ENCODE measurements at places on chromosomes 3 and 15.

DNA sequence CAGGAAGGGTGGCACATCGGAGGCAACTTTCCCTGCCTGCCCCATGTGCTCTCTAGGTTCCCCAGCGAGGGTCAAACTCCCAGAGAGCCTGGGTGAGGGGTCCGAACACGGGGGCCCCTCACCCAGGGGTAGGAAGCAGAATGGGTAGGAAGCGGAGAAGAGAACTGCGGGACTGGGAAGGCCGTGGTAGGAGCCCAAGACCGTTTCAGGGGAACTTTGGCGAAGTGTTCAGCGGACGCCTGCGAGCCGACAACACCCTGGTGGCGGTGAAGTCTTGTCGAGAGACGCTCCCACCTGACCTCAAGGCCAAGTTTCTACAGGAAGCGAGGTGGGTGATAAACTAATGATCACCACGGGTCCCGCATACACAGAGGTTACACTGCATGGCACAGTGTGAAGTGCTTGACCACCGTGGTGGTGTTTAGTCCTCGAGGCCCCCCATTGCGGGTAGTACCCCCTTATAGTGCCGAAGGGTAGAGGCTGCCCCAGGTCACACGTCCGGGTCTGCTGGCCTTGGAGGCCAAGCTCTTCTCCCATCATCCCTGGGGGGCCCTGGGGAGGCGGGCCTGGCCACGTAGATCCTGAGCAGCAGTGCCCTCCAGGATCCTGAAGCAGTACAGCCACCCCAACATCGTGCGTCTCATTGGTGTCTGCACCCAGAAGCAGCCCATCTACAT is 8.3 kb downstream of the FES start:
- DNase-seq = no peak

DNA sequence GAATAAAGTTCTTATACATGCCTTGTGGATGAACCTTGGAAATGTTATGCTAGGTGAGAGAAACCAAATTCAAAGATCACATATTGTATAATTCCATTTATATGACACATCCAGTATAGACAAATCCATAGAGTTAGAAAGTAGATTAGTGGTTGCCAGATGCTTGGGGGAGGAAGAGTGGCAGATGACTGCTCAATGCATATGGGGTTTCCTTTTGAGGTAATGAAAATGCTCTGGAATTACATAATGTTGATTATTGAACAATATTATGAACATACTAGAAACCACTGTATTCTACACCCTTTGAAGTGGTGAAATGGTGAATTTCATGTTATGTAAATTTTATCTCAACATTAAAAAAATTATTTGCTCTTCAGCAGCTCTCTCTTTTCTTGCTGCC is 100.8 kb downstream of the DHX36 start:
- DNase-seq = no peak

- DNase-seq = no peak
Measured at GRCh38 chr15:52527911-52528563, 643 bp downstream of the MYO5A start.

DNA sequence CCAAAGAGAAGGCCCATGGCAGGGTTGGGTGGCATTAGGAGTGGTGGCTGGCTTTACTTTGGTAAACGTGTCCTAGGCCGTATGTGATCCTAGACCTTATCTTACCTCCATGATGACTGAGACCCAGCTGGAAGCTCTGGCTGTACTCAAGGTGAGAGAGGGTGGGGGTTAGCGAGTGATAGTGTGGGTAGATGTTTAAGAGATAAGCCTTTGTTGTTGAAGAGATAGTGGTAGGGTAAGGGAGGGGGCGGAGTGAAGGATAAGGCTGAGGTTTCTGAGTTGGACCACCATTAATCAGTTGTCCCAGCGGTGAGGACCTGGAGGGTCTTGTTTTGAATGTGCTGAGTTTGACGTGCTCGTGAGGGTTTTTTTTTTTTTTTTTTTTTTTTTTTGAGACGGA is 61.5 kb upstream of the ULK4 start:
- DNase-seq = no peak

- DNase-seq = no peak
Measured at GRCh38 chr3:190519886-190520285, 6.0 kb downstream of the IL1RAP start.

GRCh38 chr15:29055876-29056275 is 170.1 kb downstream of the APBA2 start:
- DNase-seq = no peak

Data from retina (tissue), 1 donor.